AG04450 (cell line): ENCODE measurements at places on chromosomes 5 and 9.

DNA sequence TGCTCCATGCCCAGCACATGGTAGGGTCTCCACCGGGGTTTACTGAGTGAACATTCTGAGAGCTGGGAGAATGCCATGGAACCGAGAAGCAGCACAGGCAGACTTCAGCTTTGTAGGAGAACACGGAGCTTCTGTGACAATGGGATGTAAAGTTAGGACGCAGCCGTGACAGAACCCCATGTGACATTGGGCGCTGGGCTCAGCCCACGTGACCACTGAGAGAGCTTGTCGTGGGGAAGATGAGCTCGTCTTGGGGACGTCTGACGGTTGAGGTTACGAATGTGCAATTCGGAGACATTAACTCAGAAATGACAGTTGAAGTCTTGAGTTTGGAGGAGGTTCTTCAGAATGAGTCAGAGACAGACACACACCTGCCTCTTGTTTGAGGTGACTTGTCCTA, 13.5 kb downstream of the SDHA start:
- DNase-seq: no peak

DNA sequence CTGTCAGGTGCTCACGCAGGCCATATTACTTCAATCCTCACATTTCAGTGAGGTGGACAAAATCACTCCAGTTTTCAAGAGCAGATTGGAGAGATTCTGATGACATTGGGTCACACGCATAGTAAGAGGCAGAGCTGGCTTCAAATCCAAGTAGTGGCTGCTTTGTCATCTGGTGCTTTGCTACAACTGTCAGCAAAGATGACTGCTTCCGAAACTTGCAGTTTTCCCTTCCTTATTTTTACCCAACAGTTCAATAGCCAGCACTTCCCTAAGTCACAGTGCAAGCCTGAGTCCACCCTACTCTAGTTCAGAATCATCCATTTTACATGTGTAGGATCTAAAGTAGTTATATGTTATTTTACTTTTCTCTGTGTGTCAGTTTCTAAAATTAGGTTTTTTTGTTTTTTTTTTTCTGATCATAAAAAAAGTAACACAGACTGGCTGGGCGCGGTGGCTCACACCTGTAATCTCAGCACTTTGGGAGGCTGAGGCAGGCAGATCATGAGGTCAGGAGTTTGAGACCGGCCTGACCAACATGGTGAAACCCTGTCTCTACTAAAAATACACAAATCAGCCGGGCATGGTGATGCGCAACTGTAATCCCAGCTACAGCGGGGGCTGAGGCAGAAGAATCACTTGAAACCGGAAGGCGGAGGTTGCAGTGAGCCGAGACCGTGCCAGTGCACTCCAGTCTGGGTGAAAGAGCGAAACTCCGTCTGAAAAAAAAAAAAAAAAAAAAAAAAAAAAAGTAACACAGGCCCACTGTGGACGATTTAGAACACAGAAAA, 49.6 kb downstream of the ANKDD1B start:
- no peak for DNase-seq

- DNase-seq: no peak
These were observed 10.5 kb downstream of the IL12B start for GRCh38 chr5:159319832-159320231.

- DNase-seq: no peak
These were observed 24.9 kb downstream of the GNAQ start for GRCh38 chr9:78006734-78007133.

GRCh38 chr5:108529381-108529780, 147.5 kb upstream of the FBXL17 start:
- peak; percentile 18 for DNase-seq

GRCh38 chr9:36051317-36051716, 14.6 kb downstream of the RECK start:
- no peak for DNase-seq

DNA sequence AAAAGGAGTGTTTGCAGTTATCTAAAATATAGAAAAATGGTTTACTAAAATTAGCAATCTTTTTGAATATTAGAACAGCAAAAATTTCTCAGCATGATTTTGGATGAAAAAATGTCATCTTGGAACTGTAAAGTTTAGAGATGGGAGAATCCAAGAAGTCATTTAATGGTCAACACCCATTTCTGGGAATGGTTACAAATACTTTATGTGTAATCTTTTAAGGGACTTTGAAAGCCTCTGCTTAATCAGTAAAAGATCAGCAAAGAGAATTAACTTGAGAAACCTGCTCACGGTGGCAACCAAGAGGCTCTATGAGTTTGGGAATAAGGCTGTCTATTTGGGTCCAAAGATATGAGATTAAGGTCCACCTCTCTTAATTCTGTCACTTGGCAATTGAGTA, 13.0 kb downstream of the C1QTNF3 start:
- no peak for DNase-seq

DNA sequence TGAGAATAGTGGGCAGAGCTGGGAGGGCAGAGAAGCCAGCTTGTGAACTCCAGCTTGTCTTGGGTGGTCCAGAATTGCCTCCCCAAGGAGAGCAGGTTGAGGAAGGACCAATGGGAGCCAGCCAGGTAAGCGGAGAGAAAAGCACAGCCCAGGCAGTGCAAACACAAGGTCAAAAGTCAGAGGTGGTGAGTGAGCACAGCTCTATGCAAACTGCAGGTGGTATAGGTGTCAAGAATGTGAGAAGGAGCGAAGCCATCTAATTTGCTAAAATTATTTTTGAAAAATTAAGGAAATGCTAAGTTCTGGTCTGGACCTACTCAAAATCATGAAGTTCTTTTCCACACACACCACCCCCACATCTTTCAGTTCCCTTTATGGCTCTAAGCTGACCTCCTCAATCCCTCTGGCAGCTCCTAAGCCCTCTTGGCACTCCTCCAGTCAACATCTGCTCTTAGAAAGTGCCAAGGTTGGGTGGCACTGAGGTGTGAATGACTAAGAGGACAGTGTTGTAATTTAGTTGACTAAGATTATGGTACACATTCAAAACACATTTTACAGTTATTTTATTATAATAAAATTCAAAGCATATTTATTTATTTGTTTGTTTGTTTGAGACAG, 6.6 kb upstream of the OTULINL start:
- DNase-seq: no peak

GRCh38 chr9:14058325-14058688, 255.6 kb downstream of the NFIB start:
- DNase-seq: no peak

DNA sequence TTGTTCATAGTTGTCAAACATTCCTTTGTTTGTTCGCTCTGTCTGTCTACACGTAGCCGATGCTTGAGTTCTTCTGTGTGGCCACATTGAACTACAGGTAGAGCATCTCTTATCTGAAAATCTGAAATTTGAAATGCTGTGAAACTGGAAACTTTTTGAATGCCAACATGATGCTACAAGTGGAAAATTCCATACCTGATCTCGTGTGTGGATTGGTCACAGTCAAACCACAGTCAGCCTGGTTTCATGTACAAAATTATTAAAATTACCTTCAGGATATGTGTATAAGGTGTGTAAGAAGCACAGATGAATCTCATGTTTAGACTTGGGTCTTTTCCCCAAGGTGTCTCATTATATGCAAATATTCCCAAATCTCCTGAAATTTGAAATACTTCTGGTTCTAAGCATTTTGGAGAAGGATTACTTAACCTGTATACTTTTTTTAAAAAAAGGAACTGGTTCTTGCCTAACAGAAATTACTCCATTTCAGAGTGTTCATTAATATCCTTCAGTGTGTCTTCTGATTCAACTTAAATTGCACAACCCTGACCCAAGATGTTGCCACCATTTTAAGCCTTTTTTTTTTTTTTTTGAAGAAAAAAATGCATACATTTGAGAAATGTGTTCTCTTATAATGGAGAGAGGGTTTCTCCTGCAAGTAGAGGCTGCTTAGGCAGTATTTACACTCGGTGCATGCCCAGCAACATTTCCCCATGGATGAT, 254.3 kb downstream of the MAST4 start:
- no peak for DNase-seq

DNA sequence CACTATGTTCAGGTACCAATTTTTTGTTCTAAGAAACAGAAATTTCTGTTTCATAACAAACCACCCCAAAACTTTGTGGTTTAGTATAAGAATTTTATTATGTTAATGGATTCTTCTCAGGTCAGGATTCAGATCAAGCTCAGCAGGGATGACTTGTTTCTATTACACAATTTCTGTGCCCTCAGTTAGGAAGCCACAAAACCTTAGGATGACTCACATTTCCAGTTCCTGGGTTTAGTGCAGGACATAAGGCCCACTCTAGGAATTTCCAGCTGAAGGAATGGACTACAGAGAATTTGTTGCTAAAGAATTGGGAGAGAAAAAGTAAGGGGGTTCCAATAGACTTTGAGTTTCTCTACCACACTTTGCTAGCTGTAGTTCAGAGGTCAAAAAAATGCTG, 629.3 kb downstream of the ANXA1 start:
- DNase-seq: no peak

GRCh38 chr5:10684303-10685086, 76.5 kb downstream of the DAP start:
- no peak for DNase-seq

DNA sequence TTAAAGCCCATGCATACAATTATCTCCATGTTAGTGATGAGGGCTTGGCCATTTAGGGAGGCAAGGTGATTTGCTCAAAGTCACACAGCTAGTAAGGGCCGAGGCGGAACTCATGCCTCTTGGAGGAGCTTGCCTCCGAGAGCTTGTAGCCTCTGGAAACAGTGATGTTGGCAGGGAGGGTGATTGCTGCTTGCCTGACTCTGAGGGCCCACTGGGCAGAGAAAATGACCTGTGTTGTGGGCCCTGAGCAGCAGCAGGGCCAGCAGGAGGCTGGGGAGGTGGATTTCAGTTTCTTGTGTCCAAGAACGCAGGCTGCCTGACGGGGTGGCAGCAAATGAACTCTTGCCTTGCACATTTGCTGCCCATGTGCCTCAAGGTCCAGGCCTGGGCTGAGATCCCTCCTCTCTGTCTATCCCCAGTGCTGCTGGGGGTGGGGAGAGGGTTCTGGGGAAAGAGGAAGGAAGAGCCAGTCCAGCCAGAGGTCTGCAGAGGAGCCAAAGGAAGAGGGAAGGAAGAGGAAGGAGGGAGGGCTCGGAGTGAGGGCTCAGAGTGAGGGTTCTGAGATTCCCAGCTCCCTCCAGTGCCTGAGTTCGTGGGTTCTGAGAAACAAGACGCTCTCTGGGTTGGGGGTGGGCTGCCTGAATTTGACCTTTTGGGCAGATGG, 16.2 kb upstream of the PTGS1 start:
- no peak for DNase-seq

GRCh38 chr5:150235500-150235854, 45.6 kb downstream of the SLC6A7 start:
- DNase-seq: no peak

DNA sequence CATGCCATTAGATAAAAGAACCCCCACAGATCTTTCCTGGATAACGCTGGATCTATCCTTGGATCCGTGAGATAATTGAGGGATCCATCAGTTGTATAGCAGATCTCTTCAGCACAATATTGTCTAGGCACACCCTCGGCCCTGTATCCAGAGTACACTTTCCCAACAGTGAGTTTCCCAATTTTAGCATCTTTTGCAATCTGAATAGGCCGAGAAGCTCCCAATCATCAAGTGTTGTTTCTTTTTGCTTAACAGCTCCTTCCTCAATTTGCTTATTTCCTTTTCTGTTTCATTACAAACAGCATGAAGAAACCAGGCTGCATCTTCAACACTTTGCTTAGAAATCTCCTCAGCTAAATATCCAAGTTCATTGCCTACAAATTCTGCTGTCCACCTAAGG, 4.4 kb upstream of the SPTLC1 start:
- DNase-seq: no peak

GRCh38 chr5:8864053-8864452, 681.8 kb downstream of the SEMA5A start:
- DNase-seq: no peak

- no peak for DNase-seq
These were observed 19.7 kb downstream of the SUB1 start for GRCh38 chr5:32604800-32605765.

DNA sequence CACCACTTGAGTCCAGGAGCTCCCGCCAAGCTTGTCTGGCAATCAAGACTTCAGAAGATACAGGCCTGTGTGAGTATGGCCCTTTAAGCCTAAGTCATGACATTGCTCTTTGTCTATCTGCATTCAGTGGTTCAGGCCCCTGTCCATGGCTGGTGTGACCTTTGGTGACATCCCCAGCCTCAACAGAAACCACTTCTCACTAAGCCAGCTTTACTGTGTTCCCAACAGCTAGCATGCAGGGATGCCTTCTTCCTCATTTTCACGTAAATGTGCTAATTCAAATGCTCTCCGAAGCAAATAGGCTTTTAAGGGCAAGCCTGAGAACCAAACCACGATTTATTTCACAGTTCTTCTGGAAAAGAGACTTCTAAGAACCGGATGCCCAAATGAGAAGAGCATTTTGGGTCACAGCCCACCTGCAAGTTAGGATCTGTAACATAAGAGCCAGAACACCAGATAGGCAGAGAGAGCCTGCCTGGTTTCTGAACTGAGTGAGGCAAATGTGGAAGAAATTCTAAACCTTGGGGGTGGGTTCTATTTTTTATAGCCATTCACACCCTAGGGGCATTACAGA, 14.9 kb downstream of the CD180 start:
- DNase-seq: no peak

DNA sequence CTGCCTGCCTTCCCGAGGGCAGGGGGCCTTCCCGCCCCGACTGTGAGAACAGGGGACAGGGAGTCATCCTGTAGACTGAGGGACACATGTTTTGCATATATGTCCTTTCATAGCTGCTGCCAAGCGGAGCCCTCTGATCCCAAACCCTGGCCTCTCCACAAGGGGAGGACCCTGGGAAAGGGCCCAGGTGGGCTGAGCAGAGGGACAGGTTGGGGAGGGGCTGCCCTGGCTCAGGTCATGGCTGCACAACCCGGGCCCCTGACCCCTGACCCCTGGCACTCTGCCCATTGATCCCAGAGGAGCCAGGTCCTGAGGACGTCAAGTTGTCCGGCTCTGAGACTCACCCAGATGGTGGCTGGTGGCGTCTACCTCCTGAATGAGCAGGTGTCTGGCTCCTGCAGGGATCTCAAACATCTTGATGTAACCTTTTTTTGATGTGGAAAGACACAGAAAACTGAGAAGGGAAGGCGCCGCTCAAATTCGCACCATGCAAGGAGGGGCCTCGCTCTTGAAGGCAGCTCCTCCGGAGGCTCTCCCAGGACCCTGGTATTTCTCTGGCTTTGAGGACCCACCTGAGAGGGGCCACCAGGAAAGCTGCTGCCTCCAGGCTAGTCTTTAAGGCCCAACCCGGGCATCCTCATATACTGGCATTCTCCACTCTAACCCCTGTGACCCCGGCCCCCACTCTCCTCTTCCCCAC, 71.9 kb downstream of the ZNF354C start:
- no peak for DNase-seq

GRCh38 chr5:109694451-109694891, 4.7 kb downstream of the MAN2A1 start:
- DNase-seq: no peak

- no peak for DNase-seq
These were observed 339.9 kb downstream of the PRELID2 start for GRCh38 chr5:145495196-145495595.
